Activated T-helper 9 cell treated with anti-CD3 and anti-CD28 coated beads, Interleukin-2, amount 50 U/mL, for 16 hours (primary cell): ENCODE measurements at places on chromosomes 5 and 9.

DNA sequence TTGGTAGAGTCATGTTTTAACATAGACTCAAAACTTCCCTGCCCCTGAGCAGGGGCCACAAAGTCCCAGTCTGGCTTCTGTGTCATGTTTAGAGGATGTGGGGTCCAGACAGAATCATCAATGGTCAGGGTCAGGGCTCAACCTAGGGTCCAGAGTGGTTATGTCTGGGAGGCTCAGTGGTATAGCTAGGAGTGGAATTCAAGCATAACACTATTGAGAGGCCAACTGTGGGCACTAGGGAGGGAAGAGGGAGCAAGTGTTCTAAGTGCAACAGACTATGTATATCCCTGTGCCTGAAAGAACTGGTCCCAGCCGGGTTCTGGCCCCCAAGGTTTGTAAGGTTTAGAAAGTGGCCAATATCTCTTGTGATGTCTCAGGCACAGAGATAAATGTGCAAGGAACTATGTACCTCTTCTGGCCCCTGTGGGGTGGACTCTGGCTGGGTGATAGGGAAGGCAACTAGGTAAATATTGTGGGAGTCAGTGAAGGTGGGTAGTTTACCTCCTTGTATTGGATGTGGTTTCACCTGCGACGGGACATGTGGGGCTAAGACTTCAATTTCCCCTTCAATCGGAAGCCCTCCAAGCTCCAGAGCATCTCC lies 14.0 kb downstream of the MYORG start:
- no peak for DNase-seq

- no peak for DNase-seq
Observed at GRCh38 chr5:155564541-155564940, 551.0 kb downstream of the KIF4B start.

DNA sequence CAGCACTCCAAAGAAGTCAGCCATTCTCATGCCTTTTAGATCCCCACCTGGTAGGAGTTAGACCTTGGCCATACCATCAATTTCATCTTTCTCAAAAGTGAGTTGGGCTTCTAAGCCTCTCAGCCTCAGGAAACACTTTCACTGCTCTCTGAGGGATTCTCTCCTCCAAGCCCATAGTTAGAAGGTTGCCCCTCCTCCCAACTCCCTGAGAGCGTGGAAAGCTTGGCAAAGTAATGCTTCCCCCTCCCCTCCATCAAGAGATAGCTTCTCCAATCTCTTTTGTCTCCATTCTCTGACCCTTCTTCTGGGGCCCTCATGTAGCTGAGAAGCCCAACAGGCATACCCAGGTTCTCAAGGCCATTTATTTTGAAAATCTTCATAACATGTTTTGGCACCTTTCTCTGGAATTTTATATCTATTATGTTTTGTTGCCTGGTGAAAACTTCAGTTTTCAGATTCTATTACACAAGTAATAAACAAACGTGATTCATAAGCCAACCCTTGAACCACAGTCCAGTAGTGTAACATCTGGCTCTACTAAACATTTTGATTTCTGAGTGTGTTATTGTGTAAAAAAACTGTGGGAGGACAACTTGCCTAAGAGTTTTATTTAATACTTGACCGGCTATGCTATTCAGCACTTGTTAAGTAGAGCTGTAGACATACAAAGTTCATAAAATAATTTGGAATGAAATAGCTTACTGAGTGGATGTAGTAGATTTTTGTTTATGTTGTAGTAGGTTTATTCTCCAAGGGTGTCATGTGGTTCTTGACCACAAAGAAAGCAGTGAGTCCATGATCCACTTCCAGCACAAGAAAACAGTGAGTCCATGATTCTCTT lies 17.1 kb downstream of the LVRN start:
- DNase-seq = no peak

DNA sequence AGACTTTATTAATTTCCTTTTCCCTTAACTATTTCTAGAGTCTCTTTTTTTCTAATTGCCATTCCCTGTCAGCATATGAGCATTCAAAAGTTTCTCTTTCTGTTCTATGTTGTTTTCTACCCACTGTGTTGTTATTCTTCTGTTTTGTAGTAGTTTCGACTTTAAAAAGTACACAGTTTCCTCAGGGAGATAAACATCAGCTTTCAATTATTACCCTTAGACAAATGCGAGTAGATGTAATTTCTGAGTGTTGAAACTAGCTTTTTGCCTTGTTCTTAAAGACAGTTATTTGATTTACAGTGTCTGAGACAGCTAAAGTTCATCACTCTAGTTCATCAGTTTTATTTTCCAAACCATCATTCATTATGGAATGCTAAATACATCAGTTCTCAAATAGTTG lies 19.5 kb downstream of the MTREX start:
- no peak for DNase-seq

DNA sequence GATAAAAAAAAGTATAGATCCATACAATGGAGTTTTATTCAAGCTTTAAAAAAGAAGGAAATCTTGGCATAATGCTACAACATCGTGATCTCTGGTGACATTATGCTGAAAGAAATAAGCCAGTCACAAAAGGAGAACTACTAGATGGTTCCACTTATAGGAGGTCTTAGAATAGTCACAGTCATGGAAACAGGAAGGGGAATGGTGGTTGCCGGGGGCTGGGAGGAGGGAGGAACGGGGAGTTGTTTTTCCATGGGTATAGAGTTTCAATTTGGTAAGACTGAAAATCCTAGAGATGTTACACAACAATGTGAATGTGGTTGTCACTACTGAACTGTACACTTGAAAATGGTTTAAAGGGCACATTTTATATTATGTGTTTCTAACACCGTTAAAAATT lies 94.5 kb downstream of the CFAP90 start:
- no peak for DNase-seq

GRCh38 chr5:91403438-91403837 lies 20.3 kb upstream of the ARRDC3 start:
- DNase-seq = no peak

GRCh38 chr5:37251665-37252064 lies 2.5 kb upstream of the CPLANE1 start:
- DNase-seq = no peak

GRCh38 chr5:148374690-148375360 lies 8.9 kb upstream of the FBXO38 start:
- DNase-seq = no peak

DNA sequence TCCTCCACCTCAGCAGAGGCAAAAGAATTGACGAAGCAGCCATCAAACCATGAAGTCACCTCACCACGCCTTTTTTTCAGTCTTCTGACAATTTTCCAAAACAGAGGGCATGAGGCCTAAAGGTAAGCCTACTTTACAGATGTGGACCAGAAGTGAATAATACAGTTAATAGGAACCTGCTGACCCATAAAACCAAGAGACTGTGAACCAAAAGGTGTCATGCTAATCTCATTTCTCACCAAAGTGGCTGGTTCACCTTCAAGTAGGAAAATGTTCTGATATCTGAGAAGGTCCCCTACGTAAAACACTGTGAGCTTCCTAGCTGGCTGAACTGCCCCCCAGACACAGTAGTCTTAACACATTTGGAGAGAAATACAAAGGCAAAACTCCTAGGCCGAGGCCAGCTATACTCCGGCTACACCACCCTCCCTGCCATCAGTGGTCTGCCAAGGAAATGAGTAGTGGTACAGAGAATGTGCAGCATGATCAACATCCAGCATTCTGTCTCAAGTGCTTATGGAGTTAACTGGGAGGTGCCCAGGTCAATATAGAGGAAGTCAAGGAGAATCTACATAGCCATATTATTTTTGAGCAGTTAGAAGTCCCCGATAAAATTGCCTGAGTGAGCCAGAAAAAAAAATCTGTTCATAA lies 19.3 kb upstream of the F2RL2 start:
- DNase-seq = no peak

DNA sequence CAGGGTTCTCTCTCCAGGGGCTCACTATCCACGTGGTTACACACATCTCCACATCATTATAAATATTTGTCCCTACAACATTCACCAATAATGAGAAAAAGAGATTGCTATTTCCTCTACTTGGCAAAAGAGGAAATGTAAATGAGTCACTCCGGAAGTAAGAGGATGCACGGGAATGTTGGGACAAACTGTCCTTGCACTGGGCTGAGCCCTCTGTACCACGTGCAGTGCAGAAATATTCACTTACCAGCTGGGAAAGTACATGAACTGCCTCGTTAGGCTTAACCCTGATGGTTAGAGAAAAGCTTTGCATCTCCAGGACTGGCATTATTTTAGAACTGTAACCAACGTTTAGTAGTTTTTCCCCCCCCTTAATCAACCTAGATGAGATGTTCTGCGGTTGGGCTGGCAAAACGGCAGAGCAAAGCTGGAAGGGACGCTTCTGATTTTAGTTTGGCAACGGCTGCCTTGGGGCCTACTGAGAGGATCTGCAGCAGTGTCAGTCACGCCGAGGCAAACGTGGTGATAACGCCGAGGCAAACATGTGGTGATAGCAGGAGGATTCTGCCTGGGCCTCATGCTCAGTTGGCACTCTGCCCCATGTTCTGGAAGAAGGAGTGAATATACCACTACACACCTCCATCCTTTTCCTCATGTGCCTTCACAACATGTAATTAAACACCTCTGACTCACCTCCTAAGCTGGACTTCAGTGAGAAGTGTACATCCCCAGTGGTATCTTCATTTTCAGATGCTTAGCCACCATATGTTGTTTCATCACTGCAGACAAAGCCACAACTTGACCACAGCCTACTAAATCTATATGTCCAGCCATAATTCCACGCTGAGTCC lies 661.4 kb upstream of the KLF4 start:
- DNase-seq = no peak

GRCh38 chr9:110283751-110284150 lies 27.4 kb upstream of the TXN start:
- DNase-seq = no peak

GRCh38 chr5:40240111-40240510 lies 439.6 kb upstream of the PTGER4 start:
- DNase-seq = peak; percentile 3

- no peak for DNase-seq
Observed at GRCh38 chr9:75462866-75463265, 374.6 kb downstream of the OSTF1 start.

GRCh38 chr9:13324988-13325387 lies 45.5 kb upstream of the MPDZ start:
- DNase-seq = no peak

DNA sequence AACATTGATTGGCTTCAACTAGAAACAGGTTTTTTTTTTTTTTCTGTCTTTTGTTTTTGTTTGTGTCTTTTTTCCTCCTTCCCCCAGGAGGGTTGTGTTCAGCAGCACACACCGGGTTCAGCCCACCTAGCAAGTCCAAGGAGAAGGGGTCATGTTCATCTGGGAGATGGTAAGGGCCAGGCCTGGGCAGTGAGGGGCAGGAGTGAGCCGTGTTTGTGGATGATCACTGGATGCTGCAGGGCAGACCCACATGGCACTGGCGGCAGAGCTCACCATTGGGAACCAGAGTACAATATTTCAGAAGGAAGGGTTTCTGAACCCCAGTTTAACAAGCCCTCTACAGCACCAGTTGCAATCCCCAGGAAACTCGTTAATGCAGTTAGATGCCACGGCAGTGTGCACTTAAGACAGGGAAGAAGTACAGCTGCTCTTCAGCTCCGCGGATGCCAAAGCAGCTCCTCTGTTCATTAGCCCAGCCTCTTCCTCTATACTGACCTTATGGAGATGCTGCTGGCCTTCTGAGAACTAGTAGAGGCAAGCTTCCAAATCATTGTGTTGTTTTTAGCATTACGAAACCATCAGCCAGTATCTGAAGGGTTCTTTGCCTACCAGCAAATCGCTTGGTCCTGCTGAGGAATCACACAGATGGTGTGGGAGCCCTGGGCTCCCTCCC lies 508.2 kb upstream of the WWC1 start:
- no peak for DNase-seq

- DNase-seq = peak; percentile 87
Observed at GRCh38 chr9:134135343-134136117, at the start of gene WDR5. WDR5 (plus strand) TSS chr9:134136082; CDS start chr9:134139878, 3,796 bp downstream.

GRCh38 chr5:152270096-152270495 lies 135.0 kb downstream of the NMUR2 start:
- no peak for DNase-seq

DNA sequence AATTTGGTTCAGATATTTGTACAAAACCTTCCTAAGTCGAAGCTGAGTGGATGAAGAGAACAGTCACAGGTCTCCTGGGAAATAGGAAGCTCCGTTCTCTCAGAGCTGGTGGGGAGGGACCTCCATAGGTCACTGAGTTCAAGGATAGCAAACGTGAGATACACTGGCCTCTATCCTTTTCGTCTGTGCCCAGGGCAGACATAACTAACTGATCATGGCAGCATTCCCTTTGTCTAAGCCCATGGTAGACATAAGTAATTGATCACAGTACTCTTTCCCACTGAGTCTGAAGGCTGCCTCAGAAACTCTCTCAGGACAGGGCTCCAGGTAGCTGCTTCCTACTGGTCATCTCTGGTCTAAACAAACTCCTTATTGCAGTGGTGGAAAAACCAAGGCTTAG lies 12.3 kb upstream of the CORO2A start:
- no peak for DNase-seq

- DNase-seq = no peak
Observed at GRCh38 chr5:179974946-179975712, 67.4 kb upstream of the TBC1D9B start.

DNA sequence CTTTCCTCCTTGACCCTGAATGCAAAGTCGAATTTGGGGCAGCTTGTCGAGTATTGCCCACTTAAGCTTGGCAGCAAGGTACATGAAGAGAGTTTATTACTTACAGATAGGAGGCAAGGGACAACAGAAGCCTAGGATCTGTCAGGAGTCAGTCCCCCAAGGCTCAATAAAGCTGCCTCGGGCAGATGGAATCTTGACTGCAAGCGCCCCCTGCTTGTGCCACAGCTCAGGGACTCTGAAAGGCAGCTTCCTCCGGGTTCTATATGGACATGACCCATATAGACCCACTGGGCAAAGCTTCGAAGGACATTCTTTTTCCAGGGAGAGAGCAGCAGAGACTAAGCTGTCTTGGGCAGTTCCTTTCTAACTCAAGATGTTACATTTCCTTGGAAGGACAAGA lies 971.5 kb downstream of the EFNA5 start:
- DNase-seq = no peak

DNA sequence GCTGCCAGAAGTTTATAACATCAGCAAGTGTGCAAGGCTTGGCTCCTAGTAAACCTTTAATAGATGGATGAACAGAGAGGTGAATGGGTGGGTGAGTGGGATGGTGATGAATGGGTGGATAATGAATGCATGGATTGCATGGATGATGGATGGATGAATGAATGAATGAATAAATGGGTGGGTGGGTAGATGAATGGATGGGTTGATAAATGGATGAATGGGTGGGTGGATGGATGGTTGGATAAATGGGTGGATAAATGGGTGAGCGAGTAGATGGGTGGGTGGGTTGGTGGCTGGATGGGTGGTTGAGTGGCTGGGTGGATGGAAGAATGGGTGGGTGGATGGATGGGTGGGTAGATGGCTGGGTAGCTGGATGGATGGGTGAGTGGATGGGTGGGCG lies 28.5 kb upstream of the CEP72 start:
- DNase-seq = no peak
